Activated naive CD4-positive, alpha-beta T cell treated with Interleukin-2 at 50 U/mL for 16 hours (primary cell): ENCODE measurements at places on chromosomes 5 and 9.

- DNase-seq: no peak
Measured at GRCh38 chr9:98886691-98887229, 56.9 kb upstream of the COL15A1 start.

DNA sequence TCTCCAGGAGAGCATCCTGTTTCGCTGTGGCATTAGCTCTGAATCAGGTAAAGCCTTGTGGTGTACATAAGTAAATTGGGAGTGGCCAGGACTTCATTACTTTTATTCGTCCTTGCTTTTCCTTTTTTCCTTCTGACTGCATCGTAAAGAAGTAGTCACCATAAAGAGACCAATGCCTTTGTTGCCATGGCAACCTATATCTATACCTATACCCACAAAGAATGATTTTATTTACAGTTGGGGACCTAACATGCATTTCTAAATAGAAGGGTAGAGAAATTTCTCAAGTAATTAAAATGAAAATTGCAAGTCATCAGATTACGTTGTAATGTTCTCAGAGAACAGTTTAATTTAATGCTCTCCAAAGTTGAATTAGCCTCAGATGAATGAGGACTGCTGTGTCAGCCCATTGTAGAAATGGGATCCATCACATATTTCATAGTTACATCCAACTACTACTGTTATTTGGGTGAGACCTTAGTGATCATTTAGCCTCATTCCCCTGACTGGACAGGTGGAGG is 18.6 kb downstream of the PTCD2 start:
- no peak for DNase-seq

DNA sequence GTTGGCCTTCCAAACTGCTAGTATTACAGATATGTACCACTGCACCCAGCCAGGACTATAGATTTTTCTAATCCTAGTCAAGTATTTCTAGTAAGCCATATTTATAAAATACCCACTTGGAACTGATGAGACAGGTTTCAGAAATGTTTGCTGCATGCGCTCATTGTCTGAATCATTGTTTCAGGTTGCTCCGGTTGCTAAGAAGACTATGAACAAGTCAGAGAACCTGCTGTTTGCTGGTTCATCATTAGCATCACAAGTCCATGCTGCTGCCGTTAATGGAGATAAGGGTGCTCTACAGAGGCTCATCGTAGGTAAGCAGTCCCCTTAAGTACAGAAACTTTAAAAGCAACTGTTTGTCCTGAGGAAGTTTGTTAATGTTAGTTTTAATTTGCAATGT is 5.3 kb downstream of the INVS start:
- DNase-seq: no peak

DNA sequence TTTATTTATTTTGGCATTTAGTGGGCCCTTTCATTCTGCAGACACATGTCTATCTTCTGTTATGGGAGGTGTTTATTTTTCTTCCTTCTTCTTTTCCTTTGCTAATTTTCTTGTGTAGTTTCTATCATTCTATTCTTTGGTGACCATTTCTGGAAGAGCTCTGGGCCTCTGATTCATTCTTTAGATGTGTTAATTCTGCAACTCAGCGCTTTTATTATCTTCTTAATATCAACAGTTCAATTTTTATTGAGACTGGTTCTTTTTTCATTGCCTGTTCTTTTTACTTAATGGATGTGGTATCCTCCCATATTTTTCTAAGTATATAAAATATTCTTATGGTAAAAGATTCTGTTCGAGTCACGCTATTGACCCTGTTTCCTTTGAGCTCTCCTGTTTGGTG is 112.0 kb downstream of the HSPA4 start:
- DNase-seq: no peak
